T-helper 2 cell (primary cell): ENCODE measurements at places on chromosomes 13 and 19.
A peak's percentile ranks its signal among the peaks of the same experiment; 100 is the strongest.

- DNase-seq = no peak
Observed at GRCh38 chr19:5800361-5801270, 4.3 kb upstream of the NRTN start.

GRCh38 chr13:25288966-25289365 lies 1.7 kb upstream of the MTMR6 start:
- DNase-seq = no peak

- DNase-seq = no peak
Observed at GRCh38 chr19:13958043-13958442, 5.7 kb downstream of the DCAF15 start.

DNA sequence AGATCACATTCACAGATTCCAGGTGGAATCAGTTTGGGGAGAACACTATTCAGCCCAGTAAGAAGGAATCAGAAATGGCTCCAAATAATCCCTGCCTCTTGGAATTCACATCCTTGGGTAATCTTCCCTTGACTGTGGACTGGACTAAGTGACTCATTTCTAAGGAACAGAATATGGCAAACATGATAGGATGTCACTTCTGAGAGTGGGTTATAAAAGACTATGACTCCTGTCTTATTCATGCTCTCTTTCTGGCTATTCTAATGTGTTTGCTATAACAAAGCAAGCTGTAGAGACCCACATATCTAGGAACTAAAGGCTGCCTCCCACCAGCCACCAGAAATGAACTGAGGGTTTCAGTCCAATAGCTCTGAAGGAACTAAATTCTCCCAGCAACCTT lies 37.8 kb downstream of the MBD3L2B start:
- DNase-seq = no peak

- no peak for DNase-seq
Observed at GRCh38 chr13:20353973-20354372, 121.9 kb upstream of the GJB6 start.

GRCh38 chr19:34960103-34960805 lies 3.8 kb downstream of the ZNF792 start:
- DNase-seq = no peak

GRCh38 chr13:113766035-113766800 lies 7.2 kb downstream of the TMEM255B start:
- DNase-seq = no peak

- no peak for DNase-seq
Observed at GRCh38 chr13:65347420-65348030, 1882.6 kb downstream of the PCDH9 start.

- no peak for DNase-seq
Observed at GRCh38 chr13:105219651-105220050, 1315.8 kb downstream of the EFNB2 start.

DNA sequence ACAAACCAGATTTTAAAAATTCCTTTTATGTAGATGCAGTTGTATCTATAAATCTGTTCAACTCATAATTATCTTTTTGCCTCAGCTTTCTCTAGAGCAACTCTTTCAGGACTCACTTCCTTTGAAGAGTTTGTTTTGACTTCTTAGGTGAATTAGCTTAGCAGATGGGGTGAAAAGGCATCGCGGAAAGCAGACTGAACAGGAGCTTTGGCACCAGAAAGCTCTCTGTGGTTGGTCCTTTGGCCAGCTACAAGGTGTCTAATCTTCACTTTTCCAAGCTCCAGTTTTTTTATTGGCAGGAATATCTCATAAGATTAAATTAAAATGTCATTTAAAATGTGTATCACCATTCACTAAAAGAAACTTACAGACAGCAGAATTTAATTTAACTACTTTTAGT lies 60.6 kb upstream of the KLF12 start:
- no peak for DNase-seq

- no peak for DNase-seq
Observed at GRCh38 chr13:113667771-113668490, 912 bp downstream of the GRK1 start.

- DNase-seq = peak; percentile 59
Observed at GRCh38 chr19:47445937-47446402, 25.7 kb downstream of the SLC8A2 start.

DNA sequence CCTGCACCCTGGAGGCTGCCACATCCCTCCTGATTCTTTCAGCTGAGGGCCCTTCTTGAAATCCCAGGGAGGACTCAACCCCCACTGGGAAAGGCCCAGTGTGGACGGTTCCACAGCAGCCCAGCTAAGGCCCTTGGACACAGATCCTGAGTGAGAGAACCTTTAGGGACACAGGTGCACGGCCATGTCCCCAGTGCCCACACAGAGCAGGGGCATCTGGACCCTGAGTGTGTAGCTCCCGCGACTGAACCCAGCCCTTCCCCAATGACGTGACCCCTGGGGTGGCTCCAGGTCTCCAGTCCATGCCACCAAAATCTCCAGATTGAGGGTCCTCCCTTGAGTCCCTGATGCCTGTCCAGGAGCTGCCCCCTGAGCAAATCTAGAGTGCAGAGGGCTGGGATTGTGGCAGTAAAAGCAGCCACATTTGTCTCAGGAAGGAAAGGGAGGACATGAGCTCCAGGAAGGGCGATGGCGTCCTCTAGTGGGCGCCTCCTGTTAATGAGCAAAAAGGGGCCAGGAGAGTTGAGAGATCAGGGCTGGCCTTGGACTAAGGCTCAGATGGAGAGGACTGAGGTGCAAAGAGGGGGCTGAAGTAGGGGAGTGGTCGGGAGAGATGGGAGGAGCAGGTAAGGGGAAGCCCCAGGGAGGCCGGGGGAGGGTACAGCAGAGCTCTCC lies 6.9 kb upstream of the CEACAM5 start:
- DNase-seq = no peak

- DNase-seq = no peak
Observed at GRCh38 chr13:79987323-79987722, 353.6 kb downstream of the SPRY2 start.

- DNase-seq = no peak
Observed at GRCh38 chr19:53957448-53958167, 5.1 kb upstream of the CACNG8 start.

- DNase-seq = no peak
Observed at GRCh38 chr19:19259741-19260140, 13.4 kb downstream of the TM6SF2 start.

GRCh38 chr19:858868-859843 lies at the start of gene CFD:
CFD (plus strand) TSS chr19:859664; CDS start chr19:859690, 26 bp downstream.
- no peak for DNase-seq

DNA sequence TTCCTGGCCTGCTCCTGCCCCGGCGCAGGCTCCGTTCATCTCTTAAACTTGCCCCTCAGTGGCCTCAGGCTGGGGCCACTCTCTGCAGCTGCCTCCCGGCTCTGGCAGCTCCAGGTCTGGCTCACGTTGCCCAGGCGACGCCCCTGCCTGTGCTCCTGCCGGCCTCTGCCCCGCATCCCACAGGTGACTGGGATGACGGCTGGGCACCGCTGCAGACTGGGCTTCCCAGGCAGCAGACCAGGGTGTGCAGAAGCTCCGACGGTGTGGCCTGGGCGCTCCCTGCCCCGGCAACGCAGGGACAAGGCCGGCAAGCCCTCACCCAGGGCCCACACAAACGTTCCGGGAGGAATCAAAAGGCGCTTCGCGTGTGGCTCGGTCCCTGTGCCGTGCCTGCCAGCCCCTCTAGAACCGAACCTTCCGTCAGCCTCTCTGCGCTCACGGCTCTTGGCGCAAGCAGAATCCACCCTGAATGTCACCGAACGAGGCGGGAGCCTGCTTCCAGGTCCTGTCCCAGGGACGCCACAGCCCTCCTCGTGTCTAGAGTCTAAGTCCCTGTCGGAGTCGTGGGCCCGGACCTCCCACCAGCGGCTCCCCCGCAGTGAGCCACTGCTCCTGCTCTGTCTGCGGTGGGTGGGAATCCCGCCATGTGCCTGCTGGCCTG lies 64.8 kb downstream of the MLLT1 start:
- DNase-seq = no peak

DNA sequence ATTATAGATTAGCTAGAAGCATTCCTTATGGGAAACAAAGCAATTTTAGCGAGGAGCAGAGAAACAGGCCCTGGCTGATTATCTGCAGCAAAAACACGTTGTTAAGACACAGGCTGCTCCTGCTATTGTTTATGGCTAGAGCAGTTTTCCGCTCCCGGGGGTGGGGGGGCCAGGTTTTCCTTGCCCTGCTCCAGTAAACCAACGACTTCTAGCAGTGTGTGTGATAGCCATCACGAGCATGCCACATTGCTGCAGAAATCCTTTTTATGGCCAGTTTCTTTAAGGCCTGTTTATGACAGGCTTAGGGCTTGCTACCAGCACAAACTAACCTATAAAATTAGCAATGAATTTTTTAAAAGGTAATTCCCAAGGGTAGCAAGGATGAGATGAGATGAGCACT lies 18.4 kb upstream of the IL17D start:
- no peak for DNase-seq
